ENCODE measurements at places on chromosomes 13 and 19.

DNA sequence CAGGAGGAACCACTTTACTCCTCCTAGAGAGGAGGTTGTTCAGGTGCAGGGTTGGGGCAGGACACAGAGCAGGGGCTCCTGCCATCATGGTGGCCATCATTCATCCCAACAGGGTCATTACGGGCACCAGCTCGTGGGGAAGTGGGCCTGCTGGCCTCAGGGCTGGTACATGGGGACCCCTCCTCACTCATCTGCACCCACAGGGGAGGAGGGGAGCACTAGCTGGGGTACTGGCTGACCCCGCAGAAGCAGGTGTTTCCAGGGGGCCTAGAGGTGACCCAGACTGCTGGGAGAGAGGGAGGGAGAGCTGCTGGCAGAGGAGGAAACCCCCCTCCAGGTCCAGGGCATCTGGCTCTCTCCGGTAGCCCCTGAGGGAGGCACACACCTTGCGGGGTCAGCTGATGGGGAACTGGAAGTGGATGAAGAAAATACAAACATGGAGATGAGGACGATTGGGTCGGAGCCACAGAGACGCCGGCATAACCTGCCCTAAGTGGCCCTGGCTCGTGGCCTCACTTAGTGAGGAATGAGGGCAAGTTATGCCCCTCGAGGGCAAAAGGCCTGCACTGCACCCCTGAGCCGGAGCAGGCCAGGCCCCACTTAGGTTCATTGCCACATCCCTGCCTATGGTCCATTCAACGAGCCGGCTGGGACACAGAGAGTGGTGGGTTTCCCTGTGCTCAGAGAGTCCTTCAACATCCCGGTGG lies 76.2 kb downstream of the SOX1 start:
- no peak for DNase-seq

DNA sequence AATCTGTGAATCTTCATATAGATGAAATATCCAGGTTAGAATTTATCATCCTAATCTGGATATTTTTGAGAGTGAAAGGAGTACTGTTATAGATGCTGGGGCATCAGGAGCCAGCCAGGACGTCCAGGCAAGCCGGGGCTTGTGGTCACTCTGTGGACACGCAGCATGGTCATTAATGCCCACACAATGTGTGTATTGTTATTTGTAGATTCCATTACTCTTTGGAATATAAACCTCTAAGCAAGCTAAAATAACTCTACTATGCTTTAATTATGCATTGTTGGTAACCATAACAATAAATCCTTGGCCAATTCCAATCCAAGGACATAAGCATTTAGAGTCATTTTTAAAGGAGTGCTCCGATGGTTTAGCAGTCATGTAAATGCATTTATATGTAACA lies 137.9 kb downstream of the TM9SF2 start:
- DNase-seq, result no peak

- DNase-seq, result peak; percentile 41
Observed at GRCh38 chr19:15466851-15467733, 2.7 kb upstream of the RASAL3 start.

GRCh38 chr19:33684538-33685232 lies 62.9 kb downstream of the CHST8 start:
- no peak for DNase-seq

- no peak for DNase-seq
Observed at GRCh38 chr19:13033819-13034611, 38.7 kb downstream of the NFIX start.

DNA sequence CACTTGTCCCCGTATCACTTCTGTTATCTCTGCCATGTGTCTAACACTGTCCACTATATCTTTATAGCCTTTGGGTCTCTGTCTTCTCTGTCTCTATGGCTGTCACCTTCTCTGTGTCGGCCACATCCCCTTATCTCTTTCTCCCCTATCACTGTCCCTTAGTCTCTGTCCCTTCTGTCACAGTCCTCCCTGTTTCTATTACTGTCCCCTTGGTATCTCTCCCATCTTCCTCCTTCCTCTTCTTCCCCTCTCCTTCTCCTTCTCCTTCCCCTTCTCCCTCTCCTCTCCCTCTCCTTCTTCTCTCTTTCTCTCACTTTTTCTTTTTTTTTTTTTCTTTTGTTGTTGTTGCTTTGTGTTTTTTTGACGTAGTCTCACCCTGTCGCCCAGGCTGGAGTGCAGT lies 34.7 kb upstream of the LRRC4B start:
- DNase-seq, result no peak

DNA sequence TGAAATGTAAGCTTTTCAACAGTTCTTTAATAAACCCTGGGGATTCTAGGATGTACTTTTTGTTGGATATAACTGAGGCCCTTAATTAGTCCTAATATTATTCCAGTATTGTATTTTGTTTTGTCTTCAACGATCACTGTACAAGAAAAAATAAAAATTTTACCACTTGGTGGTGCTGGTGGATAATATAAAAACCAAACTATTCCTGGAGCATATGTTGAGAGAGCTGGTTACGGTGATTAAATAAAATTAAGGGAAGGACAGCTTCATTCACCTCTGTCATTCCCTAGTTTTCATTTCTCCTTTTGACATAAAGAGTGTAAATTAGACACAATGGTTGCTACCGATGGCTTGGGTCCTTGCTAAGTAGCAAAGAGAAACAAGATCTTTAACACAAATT lies 598.6 kb upstream of the PCDH20 start:
- no peak for DNase-seq

- DNase-seq, result no peak
Observed at GRCh38 chr13:50643060-50643459, 200.4 kb downstream of the DLEU7 start.

GRCh38 chr19:36215276-36216123 lies 594 bp downstream of the ZNF146 start:
- no peak for DNase-seq

GRCh38 chr13:113937073-113937472 lies 36.8 kb downstream of the C13orf46 start:
- no peak for DNase-seq

DNA sequence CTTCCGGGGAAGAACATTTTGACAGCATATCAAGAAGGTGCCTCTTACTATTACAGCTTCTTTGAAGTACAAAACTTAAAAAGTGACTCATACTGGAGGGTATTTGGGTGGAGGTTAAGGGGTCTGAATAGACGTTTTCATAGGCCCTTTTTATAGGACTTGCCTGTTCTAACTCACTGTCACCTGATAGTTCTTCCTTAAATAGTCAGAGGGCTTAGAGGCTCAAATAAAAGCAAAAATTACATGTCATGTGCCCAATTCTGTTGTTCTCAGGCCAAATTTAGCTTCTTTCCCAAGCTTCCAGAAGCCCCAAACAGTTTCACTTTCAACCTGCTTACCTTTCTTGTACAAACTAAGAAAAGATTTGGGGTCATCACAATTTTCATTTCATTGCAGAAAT lies 16.1 kb upstream of the SLC46A3 start:
- no peak for DNase-seq

DNA sequence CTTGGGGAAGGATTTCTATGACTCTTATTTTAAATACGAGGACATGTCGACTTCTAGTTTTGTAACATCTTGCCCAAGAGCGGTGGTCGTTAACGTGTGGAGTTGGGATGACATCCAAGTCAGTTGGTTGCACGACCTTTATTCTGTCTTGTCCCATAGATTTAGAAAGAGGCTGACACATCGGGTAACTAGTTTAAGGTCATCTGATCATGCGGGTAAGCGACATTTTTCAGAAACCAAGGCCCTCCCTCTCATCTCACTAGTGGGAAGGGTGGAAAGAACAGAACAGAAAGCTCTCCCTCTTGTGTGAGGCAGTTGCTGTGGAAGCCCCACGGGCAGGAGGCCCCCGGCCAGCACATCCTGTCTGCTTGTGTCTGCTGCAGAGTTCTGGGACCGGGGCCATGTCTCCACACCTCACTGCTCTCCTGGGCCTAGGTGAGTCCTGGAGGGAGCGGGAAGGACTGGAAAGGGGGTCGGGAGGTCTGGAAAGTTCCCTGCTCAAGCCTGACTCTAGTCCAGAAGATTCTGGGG lies at the start of gene LAIR2:
Gene LAIR2 (plus strand): TSS at position 314 of the 531 bp plus-strand sequence. CDS start 88 bp downstream, at position 402.
- DNase-seq, result no peak

- no peak for DNase-seq
Observed at GRCh38 chr19:33285441-33285927, 16.9 kb downstream of the CEBPA start.

GRCh38 chr13:35489050-35489449 lies 12.6 kb upstream of the MAB21L1 start:
- DNase-seq, result no peak

DNA sequence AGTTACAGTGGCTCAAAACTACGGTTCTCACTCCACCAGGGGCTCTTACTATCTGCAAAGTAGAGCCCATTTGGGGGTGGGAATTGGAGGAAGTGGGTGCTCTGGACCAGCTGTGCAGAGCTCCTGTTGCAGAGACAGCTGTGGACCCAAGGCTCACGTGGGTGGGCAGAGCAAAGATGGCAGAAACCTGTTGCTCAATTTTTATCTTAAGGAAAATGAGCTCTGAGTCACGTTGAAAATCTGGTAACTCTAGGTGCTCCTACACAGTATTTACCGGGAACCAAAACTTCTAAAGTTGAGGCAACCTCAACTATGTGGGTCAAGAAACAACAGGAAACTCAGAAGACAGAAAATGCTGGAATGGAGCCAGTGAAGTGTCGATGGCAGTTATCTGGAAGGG lies 30.2 kb upstream of the SLC15A1 start:
- no peak for DNase-seq

- DNase-seq, result no peak
Observed at GRCh38 chr19:39400061-39400460, 6.6 kb upstream of the ZFP36 start.

- no peak for DNase-seq
Observed at GRCh38 chr13:98111168-98112098, 31.5 kb upstream of the FARP1 start.

DNA sequence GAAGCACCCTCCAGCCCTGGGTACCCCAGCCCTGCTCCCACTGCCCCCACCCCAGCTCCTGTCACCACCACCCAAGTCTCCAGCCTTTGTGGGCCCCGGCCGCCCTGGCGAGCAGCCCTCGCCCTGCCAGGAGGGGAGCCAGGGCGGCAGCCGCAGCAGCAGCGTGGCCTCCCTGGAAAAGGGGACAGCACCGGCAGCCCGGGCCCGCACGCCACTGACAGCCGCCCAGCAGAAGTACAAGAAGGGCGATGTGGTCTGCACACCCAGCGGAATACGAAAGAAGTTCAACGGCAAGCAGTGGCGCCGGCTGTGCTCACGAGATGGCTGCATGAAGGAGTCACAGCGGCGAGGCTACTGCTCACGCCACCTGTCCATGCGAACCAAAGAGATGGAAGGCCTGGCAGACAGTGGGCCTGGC lies 3.9 kb downstream of the CIC start:
- DNase-seq, result no peak

GRCh38 chr13:113599391-113599790 lies 14.8 kb downstream of the TFDP1 start:
- DNase-seq, result no peak

GRCh38 chr19:3142292-3142670 lies 6.4 kb downstream of the GNA15 start:
- no peak for DNase-seq

- DNase-seq, result peak; percentile 35
Observed at GRCh38 chr19:46718157-46718933, 1.4 kb upstream of the PRKD2 start.
